Pancreas (tissue), 10 donors: ENCODE measurements at places on chromosomes 4 and X. TPM values are rescaled to one million over a fixed set of nuclear protein-coding genes. Genes with fewer than 3 reads are reported as not detected.

DNA sequence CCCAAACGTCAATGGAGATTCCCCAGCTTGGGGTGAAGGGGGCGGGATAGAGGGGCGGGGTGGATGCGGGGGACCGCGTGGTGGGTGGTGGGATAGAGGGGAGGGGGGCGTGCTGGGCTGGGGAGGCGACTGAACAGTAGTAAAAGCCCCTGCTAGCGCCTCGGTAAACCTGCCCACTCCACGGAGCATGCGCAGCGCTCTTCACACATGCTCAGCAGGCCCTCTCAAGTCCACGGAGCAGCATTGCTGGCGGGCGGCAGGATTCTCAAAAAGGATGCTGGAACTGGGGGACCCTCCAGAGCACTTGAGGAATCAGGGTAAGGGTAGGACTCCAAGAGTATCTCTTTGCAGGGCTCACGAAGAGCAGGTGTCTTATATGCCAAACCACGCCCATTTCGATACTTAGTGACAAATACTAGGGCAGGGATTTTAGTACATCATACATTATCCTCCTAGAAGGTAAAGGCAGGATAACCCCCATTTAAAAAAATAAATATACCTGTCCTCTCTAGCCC lies 378 bp upstream of the RPS6KA6 start:
- DNase-seq: peak; percentile 67

GRCh38 chrX:68417651-68418050 lies 15.6 kb downstream of the OPHN1 start:
- DNase-seq: no peak

- no peak for DNase-seq
Measured at GRCh38 chr4:169810325-169811323, 52.9 kb upstream of the HPF1 start.

GRCh38 chrX:111411557-111411956 lies 435 bp downstream of the DCX start:
- DNase-seq: no peak

DNA sequence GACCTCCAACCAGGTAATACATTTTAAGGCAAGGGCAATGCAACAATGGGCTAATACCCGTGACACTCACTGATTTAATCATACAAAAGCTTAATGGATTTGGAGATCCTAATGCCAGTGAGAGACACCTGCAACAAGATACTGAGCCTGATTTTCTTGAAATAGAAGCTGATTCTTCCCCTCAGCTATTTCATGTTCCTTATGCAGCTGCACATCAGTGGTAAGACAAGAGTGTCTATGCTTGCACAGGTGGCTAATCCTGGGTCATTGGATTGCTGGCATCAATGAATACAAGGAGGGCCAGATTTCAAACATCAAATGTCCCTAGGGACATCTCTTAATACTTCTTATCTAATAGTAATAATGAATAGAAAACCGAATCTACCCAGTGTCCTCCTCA lies 139.7 kb downstream of the PPARGC1A start:
- DNase-seq: no peak

DNA sequence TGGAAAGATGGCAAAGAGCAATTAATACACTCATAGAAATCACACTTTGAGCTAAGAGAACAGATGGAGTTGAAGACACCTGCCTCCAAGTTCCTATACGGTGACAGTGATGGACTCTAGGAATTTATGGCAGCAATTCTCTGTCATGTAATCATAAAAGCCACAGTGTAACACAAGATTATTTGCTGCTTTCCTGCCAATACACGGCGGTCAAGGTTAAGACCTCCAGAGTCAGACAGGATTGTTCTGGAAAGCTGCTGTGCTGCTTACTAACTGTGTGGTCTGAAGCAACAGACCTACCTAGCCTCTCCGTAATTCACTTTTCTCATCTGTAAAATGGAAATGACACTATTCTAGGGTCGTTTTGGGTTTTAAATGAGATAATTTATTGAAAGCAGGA lies 14.6 kb upstream of the KIT start:
- no peak for DNase-seq

DNA sequence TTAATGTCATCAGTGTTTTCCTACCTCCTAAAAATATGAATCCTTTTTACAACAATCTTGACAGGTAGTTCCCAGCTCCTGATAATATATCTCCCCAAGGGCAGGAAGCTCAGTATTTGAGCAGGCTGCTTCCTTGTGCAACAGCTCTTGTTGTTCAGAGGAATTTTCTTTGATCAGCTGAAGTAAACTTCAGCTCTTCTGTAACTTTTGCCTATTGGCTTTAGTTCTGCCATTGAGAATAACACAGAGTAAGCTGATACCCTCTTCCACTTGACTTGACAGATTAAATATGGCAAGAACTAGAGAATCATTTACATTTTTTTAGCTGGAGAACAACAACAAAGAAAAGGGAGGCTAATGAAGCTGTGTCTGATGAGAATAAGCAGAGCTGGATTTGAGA lies 75.2 kb downstream of the LUZP4 start:
- no peak for DNase-seq

DNA sequence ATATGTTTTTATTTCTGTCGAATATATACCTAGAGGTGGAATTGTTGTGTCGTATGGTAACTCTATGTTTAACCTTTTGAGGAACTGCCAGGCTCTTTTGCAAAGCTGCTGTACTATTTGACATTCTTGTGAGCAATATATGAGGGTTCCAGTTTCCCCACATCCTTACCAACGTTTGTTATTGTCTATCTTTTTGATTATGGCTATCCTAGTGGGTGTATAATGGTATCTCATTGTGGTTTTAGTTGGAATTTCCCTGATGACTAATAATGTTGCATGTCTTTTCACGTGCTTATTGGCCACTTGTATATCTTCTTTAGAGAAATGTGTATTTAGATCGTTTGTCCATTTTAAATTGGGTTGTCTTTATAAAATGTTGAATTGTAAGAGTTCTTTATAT lies 24.5 kb downstream of the REPS2 start:
- DNase-seq: no peak

GRCh38 chr4:183639291-183639690 lies 19.7 kb downstream of the RWDD4 start:
- DNase-seq: no peak

- peak; percentile 23 for DNase-seq
Measured at GRCh38 chr4:20254511-20255250, 3.0 kb downstream of the SLIT2 start.

DNA sequence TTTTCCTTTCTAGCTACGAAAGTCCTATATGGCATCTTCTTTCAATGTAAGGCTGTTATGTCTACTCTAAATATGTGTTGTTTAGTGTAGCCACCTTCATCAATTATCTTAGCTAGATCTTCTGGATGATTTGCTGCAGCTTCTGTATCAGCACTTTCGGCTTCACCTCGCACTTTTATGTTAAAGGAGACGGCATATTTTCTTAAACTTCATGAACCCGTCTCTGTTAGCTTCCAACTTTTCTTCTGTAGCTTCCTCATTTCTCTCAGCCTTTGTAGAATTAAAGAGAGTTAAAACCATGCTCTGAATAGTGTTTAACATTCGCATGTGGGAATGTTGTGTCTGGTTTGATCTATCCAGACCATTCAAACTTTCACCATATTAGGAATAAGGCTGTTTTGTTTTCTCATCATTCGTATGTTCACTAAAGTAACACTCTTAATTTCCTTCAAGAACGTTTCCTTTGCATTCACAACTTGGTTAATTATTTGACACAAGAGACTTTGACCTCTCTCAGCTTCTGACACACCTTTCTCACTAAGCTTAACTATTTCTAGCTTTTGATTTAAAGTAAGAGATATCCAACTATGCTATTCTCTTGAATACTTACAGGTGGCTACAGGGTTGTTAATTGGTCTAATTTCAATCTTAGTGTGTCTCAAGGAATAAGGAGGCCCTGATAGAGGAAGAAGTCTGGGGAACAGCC lies 476.8 kb downstream of the GABRG1 start:
- DNase-seq: no peak

DNA sequence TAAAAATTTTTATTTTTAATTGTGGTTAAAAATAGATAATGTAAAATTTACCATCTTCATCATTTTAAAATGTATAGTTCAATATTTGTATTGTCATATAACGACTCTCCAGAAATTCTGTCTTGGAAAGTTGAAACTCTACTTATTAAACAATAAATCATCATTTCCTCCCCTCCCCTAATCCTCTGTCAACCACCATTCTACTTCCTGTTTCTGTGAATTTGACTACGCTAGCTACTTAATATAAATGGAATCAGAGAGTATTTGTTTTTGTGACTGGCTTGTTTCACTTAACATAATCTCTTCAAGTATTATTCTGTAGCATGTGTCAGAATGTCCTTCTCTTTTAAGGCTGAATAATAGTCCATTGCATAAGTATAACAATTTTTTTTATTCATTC lies 729.0 kb upstream of the AADAT start:
- DNase-seq: no peak

DNA sequence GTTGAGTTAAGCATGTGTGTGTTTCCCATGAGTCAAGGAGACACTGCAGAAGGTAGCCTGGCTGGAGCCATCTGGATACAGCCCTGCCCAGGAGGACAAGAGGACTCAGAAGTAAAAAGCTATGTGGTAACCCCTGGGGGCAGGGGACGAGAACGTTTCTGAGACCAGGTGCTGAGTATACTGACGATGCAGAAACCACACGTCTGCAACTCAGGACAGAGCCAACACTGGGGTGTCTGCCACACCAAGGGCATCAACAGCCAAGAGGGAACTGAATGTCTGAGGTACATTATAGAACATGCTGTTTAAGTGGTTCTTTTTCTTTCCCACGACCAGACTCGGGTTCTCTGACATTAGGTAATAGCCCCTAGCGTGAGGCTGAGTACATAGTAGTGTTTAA lies 94.1 kb upstream of the GPR34 start:
- DNase-seq: no peak

DNA sequence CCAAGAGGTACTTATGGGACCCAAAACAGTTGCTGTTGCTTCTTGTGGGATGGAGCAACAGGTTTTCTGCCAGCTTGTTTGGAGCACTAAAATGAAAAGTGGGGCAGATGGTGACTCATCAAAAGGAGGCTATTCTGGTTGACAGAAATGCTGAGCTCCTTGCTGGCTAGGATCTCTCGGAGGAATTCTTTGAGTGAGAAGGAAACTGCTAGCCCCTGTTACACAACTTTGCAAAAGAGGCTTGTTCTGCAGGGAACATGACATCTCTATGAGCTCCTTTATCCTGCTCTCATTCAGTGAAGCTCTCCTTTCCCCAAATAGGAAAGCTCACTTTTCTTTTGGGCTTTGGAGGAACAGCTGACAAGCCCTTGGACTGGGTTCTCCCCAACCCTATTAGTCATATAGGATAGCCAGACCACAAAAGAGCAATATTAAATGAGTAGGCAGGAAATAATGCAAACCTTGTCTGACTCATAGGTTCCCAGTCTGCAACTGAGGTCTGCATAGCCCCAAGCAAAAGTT lies 108.3 kb downstream of the CDS1 start:
- no peak for DNase-seq

Gene SLC49A3
- total RNA-seq: 5.7 TPM

Gene IL13RA1
- 24.9 TPM for total RNA-seq

Gene ZCCHC18
- total RNA-seq: 0.16 TPM

Gene F11
- 36.6 TPM for total RNA-seq

Gene ARAF
- 52.0 TPM for total RNA-seq

Gene LRRC66
- total RNA-seq: 0.14 TPM

Gene CD40LG
- 0.13 TPM for total RNA-seq

Gene TAB3
- total RNA-seq: 17.3 TPM

Gene ADAM29
- total RNA-seq: not detected
